Effector memory CD8-positive, alpha-beta T cell (primary cell): ENCODE measurements at places on chromosomes 3 and 15.

GRCh38 chr3:114857299-114857701 is 289.8 kb downstream of the ZBTB20 start:
- DNase-seq = no peak

DNA sequence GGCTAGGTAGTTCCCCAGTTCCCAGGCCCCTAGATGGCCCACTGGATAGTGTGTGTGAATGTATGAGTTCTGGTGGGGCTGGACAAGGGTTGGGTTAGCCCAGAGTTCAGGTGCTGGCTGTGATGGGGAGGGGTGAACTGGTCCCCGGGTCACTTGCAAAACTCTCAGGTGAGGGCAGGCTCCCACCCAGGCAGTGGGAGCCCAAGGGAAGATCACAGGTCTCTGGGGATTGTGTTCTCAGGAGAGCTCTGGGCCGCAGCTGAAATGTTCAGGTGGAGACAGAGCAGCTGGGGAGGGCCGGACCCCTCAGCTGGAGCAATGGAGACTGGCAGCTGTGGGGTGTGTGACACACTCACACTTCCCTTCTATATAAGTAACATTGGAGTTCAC is 12.8 kb upstream of the FAM98B start:
- no peak for DNase-seq

DNA sequence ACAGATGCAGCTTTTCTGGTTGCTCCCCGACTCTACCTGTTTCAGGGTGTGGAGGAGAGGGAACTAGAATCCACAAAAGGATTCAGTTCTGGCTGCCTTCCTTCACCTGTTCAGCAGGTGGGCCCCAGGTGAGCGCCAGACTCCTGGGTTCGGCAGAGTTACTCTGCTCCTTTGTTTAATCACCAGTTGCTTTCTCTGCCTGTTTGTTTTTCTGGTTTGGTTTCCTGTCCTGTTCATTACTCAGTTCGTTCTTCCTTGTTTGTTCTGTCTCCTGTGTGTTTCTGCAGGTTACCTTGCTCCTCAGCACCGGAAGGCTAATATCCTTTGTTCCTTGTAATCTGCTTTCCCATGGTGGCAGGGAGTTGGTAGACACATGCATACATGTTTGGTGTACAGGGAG is 508.5 kb upstream of the ATP11B start:
- no peak for DNase-seq

GRCh38 chr15:47422881-47423665 is 294.2 kb upstream of the SEMA6D start:
- DNase-seq = no peak

- no peak for DNase-seq
Observed at GRCh38 chr3:9955611-9956352, 3.6 kb upstream of the PRRT3 start.

DNA sequence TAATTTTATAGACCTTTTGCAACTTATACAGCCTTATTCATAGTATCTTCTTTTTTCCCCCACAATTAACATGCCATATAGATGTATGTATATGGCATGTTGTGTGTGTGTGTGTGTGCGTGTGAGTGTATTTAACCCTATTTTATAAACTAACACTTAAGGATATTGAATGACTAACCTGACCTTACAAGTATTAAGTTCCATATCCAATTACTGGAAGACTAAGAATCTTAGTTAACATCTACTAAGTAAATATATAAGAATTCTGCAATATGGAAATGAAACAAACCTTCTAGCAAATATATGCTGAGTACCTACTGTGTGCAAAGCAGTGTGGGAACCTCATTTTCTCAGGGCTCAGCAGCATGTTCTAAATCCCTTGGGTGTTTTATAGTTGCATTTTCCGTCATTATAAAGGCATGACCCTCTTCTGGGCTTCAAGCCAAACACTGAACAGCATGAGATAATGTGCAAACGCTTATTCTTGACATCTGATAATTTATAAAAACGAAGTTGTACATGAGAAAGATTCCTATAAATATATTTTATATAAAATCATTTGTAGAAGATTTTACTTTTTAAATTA is 105.5 kb downstream of the NLGN1 start:
- no peak for DNase-seq

- no peak for DNase-seq
Observed at GRCh38 chr3:192847941-192848340, 69.7 kb downstream of the MB21D2 start.

GRCh38 chr3:126209741-126210140 is 29.4 kb upstream of the ALDH1L1 start:
- DNase-seq = no peak
